ENCODE measurements at places on chromosomes 7 and 10.

DNA sequence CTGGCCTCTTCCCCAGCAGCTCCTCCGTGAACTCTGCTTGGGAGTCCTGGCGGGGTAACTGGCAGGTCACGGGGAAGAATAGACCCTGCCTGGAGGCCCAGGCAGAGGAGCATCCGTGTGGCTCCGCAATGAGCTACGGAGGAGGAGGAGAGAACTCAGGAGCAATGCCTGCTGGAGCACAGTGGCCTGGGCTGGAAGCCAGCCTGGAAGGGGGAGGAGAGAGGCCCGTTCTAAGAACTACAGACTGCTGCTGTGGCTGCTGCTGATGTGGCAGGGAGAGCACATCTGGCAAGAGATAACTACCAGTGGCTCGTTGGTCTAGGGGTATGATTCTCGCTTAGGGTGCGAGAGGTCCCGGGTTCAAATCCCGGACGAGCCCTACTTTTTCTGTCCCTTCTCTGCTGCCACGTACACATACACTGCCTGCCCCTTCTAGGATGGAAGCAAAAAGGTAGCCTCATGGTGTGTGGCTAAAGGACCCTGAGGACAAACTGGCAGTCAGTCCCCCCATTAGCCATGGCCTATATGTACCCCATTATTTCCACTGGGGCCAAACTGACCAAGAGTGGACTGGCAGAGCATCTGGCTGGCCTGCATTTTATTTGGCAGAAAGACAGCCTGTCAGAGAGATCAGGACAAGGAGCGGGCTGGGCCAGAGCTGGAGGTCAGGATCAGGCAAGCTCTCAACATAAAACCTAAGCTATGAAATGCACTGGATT, 7.7 kb upstream of the OPN1SW start:
- peak; percentile 85 for DNase-seq

- no peak for DNase-seq
Measured at GRCh38 chr7:15403751-15404150, 158.1 kb downstream of the AGMO start.

DNA sequence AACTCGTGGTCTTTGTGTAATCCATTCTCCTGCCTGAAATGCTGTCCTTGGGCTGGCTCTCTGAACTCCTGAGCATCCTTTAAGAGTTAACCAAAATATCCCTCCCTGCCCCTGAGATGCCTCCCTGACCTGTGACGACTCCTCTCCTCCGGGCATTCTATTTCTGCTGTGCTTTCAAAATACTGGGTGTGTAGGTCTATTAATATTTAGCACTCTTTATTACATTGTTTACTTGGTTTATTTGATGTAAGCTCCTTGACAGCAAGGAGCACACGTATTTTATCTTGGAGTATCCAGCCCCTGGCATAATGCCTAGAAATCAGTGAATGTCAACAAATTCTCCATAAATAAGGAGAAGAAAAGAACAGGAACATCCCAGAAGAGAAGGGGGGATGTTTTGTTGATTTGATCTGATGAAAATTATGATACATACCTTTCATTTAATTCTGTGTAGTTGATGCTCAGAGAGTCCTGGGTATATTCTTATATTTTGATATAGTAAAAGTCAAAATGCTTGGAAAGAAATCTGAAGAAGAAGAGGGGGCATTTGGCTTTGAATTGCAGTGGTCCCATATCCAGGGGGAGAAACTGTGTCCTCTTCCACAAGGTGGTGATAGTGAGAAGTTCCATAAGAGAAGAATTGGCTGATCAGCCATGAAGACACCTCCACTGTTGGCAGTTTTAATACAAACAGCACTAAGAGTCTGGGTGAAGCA, 107.7 kb upstream of the MPP7 start:
- DNase-seq, result no peak

DNA sequence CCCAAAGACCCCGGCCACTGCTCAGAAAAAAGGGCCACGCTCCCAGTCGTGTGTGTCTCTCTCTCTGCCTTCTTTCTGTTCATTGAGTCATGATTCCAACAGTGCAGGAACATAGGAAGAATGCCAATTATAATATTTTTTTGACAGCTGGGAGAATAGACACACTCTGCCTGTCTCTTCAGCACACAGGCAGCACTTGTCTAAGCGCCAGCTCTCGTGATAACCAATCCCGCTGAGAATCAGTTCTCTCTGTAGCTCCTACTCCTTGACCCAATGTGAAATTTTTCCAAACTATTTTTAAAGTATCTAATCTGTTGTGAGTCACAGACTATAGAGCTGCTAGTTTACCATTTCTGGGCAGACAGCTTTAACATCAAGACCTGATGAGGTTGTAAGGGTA, 145.7 kb upstream of the RHEB start:
- DNase-seq, result peak; percentile 76

GRCh38 chr7:132402751-132403245, 173.5 kb downstream of the PLXNA4 start:
- no peak for DNase-seq

DNA sequence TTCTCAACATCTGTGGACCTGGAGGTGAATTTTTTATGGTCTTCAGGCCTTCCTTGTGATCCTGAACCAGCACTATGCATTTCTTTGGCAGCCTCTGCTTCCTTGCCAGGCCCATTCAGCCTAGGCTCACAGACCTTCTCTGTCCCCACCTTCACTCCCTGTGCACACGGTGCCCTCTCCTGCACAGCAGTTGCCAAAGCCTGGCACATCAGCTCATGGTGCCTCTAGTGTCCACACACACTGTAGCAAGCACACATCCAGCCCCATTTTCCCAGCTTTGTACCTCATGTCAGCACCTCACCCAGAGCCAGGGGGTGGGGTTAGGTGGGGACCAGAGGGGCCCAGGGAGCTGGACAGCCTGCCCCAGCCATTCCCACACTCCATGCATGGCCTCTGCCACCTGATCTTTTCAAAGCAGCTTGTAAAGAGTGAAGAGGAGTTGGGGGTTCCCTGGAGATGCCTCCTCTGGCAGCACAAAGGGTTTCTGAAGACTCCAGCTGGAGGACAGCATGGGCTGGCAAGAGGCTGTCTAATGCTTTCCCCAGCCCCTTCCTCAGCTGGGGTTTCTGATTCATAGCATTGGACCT, 57.9 kb upstream of the TMEM72 start:
- DNase-seq, result no peak

GRCh38 chr10:114401195-114401791, 3.0 kb downstream of the AFAP1L2 start:
- DNase-seq, result peak; percentile 16

- no peak for DNase-seq
Measured at GRCh38 chr10:118116715-118117449, 70.1 kb upstream of the RAB11FIP2 start.

- no peak for DNase-seq
Measured at GRCh38 chr10:3828404-3829155, 43.6 kb upstream of the KLF6 start.

DNA sequence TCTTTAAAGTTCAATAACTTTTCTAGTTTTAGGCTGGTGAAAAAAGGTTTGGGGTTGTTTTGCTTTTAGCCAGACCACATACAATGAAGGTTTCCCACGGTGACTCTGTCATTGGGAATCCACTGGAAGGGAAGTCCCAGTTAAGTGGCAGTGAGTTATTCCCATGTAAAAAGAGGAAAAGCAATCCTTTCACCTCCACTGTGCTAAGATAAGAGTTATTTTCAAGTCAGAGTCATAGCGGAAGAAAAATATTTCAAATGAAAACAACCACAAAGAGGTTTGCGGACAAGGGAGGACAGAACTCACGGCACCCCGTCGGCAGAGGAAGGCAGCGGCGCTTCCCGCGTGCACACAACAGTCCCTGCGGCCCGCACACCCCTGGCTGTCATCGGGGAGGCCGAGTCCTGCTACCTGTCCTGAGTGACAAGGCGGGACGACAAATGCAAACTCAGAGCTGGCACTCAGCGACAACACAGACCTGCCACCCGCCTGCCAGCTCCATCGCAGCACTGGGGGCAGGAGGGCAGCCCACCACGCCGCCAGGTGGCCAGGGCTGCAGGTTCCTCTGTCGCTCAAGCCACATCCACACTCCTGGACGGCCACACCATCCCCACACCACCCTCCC, 9.3 kb upstream of the PAPOLB start:
- no peak for DNase-seq

DNA sequence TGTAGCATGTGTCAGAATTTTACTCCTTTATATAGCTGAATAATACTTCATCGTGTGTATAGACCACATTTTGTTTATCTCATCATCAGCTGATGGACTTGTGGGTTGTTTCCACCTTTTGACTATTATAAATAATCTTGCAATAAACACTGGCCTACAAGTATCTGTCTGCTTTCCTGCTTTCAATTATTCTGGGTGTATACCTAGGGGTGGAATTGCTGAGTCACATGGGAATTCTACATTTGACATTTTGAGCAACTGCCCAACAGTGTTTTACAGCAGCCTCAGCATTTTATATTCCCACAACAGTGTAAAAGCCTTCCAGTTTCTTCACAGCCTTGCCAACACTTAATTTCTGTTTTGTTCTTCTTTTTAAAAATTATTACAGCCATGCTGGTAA, 200.3 kb upstream of the PRSS1 start:
- DNase-seq, result no peak

DNA sequence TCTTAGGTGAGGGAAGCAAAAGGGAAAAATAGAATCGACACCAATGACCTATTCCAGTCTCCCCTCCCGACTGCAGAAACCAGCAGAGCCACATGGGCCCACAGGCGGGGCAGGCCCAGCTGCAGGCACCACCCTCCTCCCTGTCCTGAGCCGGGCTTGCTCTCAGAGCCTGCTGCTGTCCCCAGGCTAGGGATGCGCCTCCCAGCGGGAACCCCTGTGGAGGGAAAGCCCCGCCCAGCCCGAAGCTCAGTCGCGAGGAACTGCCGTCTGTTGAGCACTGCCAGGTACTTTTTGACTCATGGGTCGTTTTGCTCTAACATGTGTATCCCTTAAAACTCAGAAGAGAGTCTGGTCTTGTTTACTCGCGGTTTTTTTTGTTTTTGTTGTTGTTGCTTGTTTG, 124.5 kb upstream of the RET start:
- no peak for DNase-seq

- DNase-seq, result no peak
Measured at GRCh38 chr7:128795129-128795528, 3.4 kb downstream of the CCDC136 start.

- no peak for DNase-seq
Measured at GRCh38 chr10:124763267-124763666, 19.1 kb upstream of the FAM53B start.

GRCh38 chr10:14565199-14565598, 209.5 kb downstream of the FAM107B start:
- DNase-seq, result no peak

DNA sequence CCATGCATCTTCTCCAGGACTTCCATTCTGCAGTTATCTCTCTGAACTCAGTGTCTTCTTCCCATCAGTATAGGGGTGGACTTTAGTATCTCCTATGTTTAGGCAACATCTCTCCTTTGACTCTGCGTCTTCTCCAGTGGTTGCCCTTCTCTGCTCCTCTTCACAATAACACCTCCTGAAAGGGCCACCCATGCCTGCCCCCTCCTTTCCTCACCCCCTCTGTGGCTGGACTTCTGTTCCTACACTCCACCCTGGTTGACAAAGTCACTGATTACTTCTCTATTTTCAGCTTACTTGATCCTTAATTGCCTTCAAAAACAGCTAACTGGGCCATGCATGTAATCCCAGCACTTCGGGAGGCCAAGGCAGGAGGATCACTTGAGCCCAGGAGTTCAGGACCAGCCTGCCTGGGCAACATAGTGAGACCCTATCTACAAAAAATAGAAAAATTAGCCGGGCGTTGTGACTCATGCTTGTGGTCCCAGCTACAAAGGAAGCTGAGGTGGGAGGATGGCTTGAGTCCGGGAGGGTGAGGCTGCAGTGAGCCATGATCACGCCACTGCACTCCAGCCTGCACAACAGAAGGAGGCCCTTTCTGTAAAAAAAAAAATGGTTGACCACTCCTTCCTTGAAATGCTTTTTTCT, 13.7 kb downstream of the SRGN start:
- no peak for DNase-seq

- DNase-seq, result no peak
Measured at GRCh38 chr7:49866910-49867309, 93.5 kb downstream of the VWC2 start.

DNA sequence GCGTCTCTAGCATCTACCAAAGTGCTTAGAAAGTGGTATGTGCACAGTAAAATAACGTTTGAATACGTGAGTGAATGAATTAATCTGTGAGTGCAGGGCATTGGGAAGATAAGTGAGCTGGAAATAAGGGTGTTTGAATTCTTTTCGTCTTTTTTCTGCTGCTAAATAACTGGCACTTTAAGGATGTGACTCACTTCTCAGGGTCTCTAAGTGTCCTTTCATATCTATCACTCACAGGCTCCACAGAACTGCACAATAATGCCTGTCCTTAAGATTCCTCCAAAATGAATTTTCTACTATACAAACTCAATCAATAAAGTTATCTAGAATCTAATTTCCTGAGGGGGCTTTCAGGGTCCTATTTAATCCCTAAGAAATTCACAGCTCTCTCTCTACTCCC, 3.2 kb upstream of the DGKB start:
- no peak for DNase-seq

DNA sequence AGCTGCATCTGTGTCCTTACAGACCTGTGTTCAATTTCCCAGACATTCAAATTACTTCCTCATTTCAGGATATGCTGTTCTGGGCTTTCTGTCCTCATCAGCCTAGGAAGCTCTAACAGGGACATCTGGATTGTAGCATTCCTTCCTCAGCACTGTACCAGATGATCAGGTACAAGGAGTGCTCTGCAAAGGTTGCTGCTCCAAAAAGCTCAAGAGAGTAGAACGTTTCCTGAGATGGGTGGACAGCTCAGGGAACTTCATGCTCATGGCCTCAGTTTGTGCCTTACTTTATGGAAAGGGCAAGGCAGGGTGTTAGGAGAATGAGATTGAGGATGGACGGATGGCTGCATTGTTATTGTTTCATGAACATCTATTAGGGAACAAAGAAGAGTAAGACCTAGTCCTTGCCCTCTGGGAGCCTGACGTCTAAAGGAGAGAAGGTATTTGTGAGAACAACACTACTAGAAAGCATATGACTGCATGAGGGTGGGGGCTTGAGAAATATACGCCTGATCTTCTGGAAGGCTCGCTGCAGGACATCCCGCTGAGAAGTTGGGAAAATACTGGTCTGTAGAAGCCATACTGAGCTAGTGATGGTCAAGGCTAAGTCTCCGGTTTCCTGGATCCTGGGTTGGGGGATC, 10.5 kb upstream of the ZNF212 start:
- DNase-seq, result no peak

DNA sequence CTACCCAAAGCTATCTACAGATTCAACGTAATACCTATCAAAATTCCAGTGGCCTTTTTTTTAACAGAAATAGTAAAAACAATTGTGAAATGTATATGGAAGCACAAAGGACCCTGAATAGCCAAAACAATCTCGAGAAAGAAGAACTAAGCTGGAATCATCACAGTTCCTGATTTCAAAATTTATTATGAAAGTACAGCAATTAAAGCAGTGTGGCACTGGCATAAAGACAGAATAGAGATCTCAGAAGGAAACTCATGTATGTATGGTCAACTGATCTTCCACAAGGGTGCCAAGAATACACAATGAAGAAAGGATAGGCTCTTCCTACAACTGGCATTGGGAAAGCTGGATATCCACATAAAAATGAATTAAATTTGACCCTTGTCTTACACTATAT, 23.2 kb downstream of the PNLIPRP3 start:
- no peak for DNase-seq

- no peak for DNase-seq
Measured at GRCh38 chr10:112738606-112739591, 211.1 kb upstream of the TCF7L2 start.

GRCh38 chr7:33952824-33953223, 47.5 kb downstream of the BMPER start:
- DNase-seq, result peak; percentile 32

GRCh38 chr7:44097064-44097932, 6.8 kb upstream of the AEBP1 start:
- DNase-seq, result no peak

- DNase-seq, result peak; percentile 5
Measured at GRCh38 chr10:26437637-26438461, at the start of gene APBB1IP. Gene APBB1IP, plus strand, starts transcription at chr10:26438341. Its CDS starts 53,986 bp downstream, at chr10:26492327.

Measured in fibroblast of skin of left quadriceps (primary cell).